ENCODE measurements at places on chromosomes 13 and 19.
A peak's percentile ranks its signal among the peaks of the same experiment; 100 is the strongest.

DNA sequence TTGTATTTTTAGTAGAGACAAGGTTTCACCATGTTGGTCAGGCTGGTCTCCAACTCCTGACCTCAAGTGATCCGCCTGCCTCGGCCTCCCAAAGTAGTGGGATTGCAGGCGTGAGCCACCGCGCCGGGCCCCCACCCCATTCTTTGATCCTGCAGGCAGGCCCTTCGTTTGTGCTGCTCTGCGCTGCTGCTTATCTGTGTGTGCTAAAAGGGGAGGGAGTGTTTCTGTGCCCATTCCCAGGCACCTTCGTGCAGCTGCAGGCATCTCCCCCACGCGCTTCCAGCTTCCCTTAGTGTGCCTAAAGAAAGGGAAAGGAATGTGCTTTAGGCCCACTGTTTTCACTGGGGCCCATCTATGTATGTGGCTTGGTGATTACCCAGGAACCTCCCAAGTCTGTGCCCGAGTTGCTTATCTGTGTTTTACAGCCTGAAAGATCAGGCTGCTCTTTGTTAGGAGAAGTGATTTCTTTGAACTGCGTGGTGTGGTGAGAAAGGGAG is 27.2 kb downstream of the EPN1 start:
- peak; percentile 97 for DNase-seq

- peak; percentile 14 for DNase-seq
Observed at GRCh38 chr19:35712567-35713505, 5.0 kb upstream of the KMT2B start.

DNA sequence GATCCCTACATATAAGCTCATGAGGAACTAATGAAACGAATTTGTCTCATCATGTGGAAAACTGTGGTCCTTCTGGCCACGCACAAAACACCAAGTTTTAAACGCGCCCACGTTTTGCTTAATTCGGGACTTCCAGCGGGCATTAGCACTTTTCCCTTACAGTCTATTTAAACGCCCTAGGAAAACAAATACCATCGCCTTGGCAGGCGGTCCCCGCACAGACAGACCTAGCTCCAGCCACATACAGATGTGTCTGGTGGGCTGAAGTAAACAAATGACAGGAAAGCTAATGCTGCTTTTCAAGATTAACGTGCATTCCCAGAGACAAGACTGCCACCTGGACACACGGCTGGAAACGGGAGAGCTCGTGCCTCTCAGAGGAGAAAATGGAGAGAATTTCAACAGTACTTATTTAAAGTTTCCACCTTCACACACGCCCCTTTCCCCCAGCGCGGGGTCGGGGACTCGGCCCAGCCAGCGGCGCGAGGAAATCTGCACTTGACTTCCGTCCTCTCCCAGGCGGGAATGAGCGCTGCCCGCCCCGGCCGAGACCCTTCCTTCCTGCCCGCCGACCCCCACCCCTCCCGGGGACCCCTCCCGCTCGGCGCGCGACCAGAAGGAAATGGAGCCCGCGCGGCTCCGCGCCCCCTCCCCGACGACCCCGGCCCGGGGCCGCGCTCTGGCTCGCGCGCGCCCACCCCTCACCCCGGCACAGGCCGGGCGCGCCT is 931 bp downstream of the USP12 start:
- DNase-seq: peak; percentile 62

DNA sequence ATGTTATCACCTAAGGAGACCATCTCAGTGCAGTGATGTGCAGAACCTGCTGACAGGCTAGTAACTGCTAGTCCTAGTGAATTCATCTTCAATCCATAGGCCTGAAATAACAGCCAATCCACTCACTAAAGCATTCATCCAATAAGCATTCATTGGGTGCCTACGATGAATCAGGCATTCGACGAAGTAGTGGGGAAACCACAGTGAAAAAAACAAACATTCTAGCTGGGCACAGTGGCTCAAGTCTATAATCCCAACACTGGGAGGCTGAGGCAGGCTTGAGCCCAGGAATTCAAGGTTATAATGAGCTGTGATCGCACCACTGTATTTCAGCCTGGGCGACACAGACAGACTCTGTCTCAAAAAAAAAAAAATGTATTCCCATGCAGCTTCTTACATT is 135.6 kb downstream of the RNF17 start:
- no peak for DNase-seq

DNA sequence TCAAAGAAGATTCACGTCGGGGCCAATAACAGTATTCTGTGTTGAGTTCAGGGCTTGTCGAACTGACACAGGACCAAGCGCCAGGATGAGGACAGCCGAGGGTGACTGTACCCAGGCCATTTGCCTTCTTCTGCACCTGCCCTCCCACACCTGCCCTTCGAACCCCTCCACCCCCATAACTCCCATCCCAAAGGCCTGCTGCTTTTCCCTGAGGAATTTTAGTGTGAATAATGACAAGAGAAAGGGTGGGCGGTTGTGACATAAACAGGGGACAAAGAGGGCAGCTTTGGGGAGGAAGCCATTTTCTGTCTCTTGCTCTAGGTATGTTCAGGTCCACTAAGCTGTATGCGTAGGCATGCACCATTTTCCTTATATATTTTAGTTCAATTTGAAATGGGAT is 26.1 kb downstream of the GJA3 start:
- DNase-seq: no peak

DNA sequence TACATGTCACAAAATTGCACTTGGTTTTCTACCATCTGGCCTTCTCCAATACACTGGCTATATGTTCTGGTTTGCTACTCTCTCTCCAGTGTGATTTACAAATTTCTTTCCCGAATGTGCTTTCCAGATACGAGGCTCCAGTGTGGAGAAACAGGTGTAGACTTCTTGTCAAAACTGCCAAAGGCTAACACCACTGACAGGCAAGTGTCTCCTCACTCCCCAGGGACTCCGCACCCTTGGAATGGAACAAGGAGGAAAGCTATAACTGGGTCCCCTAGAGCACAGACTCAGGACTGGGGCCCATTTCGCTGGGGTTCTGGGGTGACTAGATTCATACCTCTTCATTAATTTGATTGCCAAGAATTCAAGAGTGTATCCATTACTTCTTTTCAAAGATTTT is 161.8 kb downstream of the FOXO1 start:
- no peak for DNase-seq

DNA sequence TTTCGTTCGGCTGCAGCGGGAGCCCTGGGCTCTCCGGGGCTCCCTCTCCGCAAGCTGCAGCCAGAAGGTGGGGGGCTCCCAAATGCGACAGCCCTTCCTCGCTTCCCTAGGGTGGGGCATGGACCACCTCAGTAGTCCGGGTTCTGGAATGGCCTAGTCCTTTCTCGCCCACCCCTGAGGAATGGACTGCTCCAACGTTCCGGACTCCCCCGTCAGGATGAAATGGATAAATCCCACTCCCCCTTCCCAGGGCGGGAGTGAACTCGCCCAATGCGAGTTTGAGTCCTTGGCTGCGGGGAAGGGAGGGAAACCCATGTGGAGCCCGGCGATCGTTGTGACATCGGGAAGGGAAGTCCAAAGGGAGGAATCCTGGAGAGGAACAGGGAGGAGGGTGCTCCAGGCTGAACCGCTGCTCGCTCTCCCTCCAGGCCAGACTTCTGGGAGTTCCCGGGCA is 5.5 kb downstream of the HRC start:
- DNase-seq: peak; percentile 91

DNA sequence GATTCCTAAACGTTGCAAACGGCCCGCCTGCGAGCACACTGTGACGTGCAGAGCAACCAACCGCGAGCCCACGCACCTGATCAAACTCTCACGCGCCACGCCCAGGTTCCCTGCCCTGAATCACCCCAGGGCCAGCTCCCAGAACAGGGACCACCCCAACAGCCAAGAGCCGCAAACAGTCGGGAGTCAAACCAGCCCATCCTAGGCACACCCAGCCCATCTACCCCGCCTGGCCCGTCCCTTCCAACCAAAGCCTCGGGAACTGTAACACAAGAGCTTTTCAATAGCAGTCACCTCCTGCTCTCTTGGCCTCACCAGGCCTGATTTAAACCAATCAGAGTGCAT is 8.9 kb downstream of the PIP5K1C start:
- DNase-seq: no peak

GRCh38 chr19:41403181-41403970 is 5.8 kb downstream of the BCKDHA start:
- no peak for DNase-seq
